ENCODE measurements at places on chromosomes 12 and 14. TPM values are rescaled to one million over a fixed set of nuclear protein-coding genes. Genes with fewer than 3 reads are reported as not detected.
A peak's percentile ranks its signal among the peaks of the same experiment; 100 is the strongest.

Gene HOXC9
- total RNA-seq: 5.7 TPM

Gene CMKLR1
- not detected for total RNA-seq

Gene IGFBP6
- 394 TPM for total RNA-seq

Gene ADAM20
- total RNA-seq: not detected

GRCh38 chr14:77225892-77226557, 44.4 kb downstream of the TMEM63C start:
- DNase-seq: no peak

GRCh38 chr12:89059056-89059455, 293.2 kb downstream of the DUSP6 start:
- no peak for DNase-seq

GRCh38 chr14:50520947-50521815, 11.2 kb downstream of the MAP4K5 start:
- peak; percentile 81 for DNase-seq

DNA sequence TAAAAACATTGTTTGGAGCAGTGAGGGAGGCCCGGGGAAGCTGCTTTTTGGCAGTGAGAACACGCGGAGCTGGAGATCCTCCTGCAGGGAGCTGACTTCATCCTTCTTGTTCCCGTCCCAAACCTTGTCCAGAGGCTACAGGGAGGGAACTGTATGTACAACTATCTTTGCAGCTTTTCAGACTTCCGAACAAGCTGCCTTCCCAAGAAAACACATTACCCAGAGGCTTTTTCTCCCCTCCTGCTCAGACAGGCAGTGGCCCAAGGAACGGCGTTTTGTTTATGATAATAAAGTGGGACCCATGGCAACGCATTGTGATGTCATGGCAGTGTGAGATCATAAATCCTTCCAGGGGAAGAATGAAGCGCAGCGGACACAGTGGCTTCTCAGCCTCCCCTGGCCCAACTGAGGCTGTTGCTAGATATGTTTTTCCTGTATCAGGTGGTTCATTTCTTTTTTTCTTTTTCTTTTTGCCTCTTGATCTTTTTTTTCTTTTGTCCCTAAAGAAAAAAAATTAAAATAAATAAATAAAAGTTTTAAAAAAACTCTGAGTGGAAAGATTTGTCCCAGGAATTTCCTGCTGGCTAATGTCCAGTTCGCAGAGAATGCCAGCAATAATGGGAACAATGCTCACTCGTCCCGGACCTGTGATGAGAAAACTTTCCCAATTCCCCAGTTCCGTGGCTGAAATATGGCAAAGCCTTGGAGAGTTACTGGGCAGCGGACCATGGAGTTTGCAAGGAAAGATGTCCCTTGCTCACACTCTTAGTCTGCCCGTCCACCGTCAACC, 103.4 kb upstream of the MAP1LC3B2 start:
- DNase-seq: peak; percentile 97

DNA sequence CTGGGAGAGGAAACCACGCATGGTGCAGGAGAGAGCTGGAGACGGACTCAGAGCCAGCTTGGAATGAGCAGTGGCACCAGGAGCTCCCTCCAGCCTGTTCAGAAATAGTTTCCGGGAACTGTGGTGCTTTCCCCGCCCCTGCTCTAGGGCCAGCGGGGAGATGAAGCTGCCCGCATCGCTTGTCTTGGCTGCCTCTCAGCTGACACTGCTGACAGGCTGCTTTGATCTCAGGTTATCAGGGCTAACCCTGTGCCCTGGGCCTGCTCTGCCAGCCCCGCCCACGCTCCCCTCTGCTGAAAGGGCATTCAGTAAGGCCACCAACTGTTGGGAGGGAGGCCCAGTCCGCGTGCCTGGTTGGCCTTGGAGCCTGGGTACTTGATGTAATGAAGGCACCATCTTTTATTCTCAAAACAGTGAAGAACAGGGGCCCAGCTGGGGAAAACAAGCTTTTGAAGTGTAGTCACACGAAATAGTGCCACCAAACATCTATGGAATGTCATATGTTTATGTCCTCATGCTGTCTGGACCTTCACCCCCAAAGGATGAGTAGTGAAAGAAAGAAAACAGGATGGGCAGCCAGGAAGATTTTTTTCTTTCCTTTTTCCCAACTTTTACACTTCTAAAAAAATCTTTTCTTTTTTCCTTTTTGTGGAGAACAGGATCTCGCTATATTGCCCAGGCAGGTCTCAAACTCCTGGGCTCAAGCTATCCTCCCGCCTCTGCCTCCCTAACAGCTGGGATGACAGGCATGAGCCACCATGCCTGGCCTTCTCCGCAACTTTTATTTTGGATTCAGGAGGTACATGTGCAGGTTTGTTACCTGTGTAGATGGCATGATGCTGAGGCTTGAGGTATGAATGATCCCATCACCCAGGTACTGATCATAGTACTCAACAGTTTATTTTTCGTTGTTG, 115.9 kb upstream of the TBX3 start:
- peak; percentile 92 for DNase-seq
